Naive B cell (primary cell): ENCODE measurements at places on chromosomes 2 and 18.

DNA sequence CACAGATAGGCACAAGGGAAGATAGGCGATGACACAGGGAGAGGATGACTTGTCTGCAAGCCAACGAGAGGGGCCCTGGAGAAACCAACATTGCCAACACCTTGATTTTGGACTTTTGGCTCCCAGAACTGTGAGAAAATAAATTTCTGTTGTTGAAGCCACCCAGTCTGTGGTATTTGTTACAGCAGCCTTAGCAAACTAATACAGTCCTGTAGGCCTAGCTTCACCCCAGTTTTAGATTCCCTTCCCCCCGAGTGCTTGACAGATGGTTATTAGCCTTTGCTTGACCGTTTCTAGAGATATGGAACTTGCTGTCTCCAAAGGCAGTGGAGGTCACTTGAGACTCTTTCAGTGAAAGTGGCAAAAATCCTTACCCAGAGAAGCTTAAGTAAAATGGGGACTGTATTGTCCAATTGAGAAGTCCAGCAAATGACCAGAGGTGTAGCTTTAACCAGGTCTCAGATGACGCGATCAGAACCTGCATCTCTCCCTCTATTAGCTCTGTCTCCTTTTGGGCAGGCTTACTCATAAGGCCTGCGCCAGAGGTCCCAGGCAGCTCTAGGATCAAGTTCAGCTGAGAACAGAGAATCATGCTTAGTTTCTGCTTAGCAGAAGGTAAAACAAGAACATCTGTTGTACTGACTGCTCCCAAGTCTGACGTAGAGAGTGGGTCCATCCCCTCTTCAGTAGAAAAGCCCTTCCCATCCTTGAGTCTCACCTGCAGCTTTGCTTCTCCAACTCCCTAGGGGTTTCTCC is 50.4 kb downstream of the MFSD6 start:
- no peak for DNase-seq
- H3K27ac ChIP-seq, result no peak overlapping the region
- peaks cover 9% of the 10 kb centered on the region for H3K36me3 ChIP-seq

DNA sequence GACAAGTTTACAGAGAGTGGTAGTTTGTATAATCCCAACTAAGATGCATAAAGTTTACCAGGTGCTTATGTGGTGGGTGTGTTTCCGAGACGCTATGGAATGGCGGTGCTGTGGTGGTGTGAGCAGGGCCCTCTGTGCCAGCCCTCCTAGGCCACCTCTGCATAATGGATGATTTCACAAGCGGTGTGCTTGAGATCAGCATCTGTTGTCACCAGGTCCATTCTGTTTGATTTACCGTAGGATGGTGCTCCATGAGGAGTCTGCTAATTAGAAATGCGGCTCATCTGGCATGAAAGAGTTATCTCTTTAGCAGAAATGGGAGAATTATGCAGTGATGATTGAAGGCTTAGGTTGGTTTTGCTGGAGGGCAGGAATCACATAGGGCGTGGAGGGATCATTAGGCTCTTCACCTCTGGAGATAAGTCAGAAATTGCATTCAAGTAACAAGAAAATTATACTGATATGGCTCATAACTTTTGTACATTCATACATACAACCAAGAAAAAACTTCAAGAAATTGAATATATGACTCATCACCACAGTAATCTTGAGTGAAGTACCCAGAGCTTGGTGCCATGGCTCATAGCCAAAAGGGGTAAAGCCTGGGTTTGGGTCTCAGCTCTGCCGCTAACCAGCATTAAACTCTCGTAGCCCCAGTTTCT is 41.4 kb downstream of the CRIM1 start:
- H3K36me3 ChIP-seq, result peaks cover 5% of the 10 kb centered on the region
- no peak overlapping the region for H3K4me3 ChIP-seq
- DNase-seq, result no peak

- H3K27ac ChIP-seq, result no peak overlapping the region
- H3K4me3 ChIP-seq, result no peak overlapping the region
- H3K4me1 ChIP-seq, result peaks cover 19% of the 10 kb centered on the region
- no peaks in the 10 kb centered on the region for H3K36me3 ChIP-seq
- H3K27me3 ChIP-seq, result peaks cover 25% of the 10 kb centered on the region
- DNase-seq, result no peak
These were observed 6.7 kb downstream of the SCYGR3 start for GRCh38 chr2:227607941-227608340.

- H3K36me3 ChIP-seq, result no peaks in the 10 kb centered on the region
- no peaks in the 10 kb centered on the region for H3K27me3 ChIP-seq
- DNase-seq, result no peak
- H3K27ac ChIP-seq, result no peak overlapping the region
These were observed 23.4 kb upstream of the ASB18 start for GRCh38 chr2:236287656-236288055.

- no peak overlapping the region for H3K4me3 ChIP-seq
- no peaks in the 10 kb centered on the region for H3K36me3 ChIP-seq
- no peaks in the 10 kb centered on the region for H3K4me1 ChIP-seq
- no peak overlapping the region for H3K27ac ChIP-seq
- no peak for DNase-seq
These were observed 89.3 kb downstream of the EHBP1 start for GRCh38 chr2:62794791-62795190.

- H3K4me1 ChIP-seq, result peaks cover 79% of the 10 kb centered on the region
- H3K4me3 ChIP-seq, result peak overlapping the region; percentile 24
- H3K27me3 ChIP-seq, result no peaks in the 10 kb centered on the region
- H3K36me3 ChIP-seq, result no peaks in the 10 kb centered on the region
These were observed 581 bp downstream of the CAPN14 start for GRCh38 chr2:31216734-31217133.

- no peak overlapping the region for H3K4me3 ChIP-seq
- H3K4me1 ChIP-seq, result no peaks in the 10 kb centered on the region
- H3K36me3 ChIP-seq, result no peaks in the 10 kb centered on the region
- peak; percentile 8 for DNase-seq
- no peak overlapping the region for H3K27ac ChIP-seq
These were observed 499.3 kb downstream of the IRS1 start for GRCh38 chr2:226300196-226300886.

GRCh38 chr2:109356324-109357035 is 227.5 kb downstream of the SH3RF3 start:
- H3K4me1 ChIP-seq, result no peaks in the 10 kb centered on the region
- H3K27me3 ChIP-seq, result no peaks in the 10 kb centered on the region
- peaks cover 9% of the 10 kb centered on the region for H3K36me3 ChIP-seq
- no peak overlapping the region for H3K4me3 ChIP-seq

GRCh38 chr2:218960309-218961165 is 1.1 kb downstream of the CDK5R2 start:
- peak overlapping the region; percentile 85 for H3K4me3 ChIP-seq
- peaks cover 50% of the 10 kb centered on the region for H3K27me3 ChIP-seq
- peaks cover 7% of the 10 kb centered on the region for H3K4me1 ChIP-seq
- no peak for DNase-seq

GRCh38 chr2:220198896-220199295 is 571.5 kb downstream of the SLC4A3 start:
- H3K27me3 ChIP-seq, result no peaks in the 10 kb centered on the region
- H3K27ac ChIP-seq, result no peak overlapping the region
- H3K36me3 ChIP-seq, result no peaks in the 10 kb centered on the region
- H3K4me3 ChIP-seq, result no peak overlapping the region

DNA sequence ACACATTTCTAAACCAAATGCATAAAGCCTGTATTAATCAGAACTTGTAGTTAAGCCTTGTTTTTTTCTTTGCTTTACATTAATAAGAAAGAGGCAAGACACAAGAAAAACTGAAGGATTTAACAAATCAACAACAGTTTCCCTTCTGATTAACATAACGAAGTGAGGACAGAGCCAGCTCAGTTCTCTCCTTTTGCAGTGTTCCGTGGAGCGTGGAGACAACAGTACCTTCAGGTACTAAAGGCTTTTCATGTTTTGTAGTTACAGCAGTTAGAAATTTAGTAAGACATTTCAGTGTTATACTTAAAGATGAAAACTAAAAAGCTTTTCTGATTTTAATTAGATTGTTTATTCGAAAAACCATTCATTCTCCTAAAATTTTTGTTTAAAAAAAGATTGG is 115.2 kb downstream of the FMNL2 start:
- no peaks in the 10 kb centered on the region for H3K27me3 ChIP-seq
- no peaks in the 10 kb centered on the region for H3K4me1 ChIP-seq
- no peaks in the 10 kb centered on the region for H3K36me3 ChIP-seq
- H3K27ac ChIP-seq, result no peak overlapping the region

- no peak overlapping the region for H3K4me3 ChIP-seq
- H3K27me3 ChIP-seq, result no peaks in the 10 kb centered on the region
- H3K36me3 ChIP-seq, result peaks cover 8% of the 10 kb centered on the region
- H3K4me1 ChIP-seq, result peaks cover 51% of the 10 kb centered on the region
- no peak for DNase-seq
These were observed 62.7 kb downstream of the LCLAT1 start for GRCh38 chr2:30509716-30510115.

DNA sequence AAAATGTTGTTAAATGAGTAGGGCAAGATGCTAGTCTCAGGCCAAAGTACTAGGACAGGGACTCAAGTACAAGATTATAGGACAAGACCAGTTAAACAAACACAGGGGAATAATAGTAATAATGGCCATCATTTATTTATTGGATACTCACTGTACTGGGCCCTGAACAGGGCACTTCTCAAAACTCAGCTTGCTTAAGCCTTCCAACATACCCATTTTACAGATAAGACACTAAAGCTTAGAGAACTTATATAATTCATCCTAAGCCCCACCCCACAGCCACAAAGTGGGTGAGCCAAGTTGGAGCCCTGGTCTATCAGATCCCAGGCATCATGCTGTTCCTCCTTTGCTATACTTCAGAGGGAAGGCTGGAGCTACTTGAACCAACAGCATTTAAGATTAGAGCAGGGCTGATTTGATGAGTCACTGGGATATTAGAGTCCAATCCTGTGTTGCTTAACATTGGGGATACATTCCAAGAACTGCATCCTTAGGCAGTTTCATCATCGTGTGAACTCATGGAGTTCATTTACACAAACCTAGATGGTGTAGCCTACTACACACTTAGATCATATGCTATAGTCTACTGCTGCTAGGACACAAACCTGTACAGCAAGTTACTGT is 153.6 kb downstream of the MTCL1 start:
- DNase-seq, result no peak
- H3K27me3 ChIP-seq, result peaks cover 10% of the 10 kb centered on the region
- H3K36me3 ChIP-seq, result no peaks in the 10 kb centered on the region

DNA sequence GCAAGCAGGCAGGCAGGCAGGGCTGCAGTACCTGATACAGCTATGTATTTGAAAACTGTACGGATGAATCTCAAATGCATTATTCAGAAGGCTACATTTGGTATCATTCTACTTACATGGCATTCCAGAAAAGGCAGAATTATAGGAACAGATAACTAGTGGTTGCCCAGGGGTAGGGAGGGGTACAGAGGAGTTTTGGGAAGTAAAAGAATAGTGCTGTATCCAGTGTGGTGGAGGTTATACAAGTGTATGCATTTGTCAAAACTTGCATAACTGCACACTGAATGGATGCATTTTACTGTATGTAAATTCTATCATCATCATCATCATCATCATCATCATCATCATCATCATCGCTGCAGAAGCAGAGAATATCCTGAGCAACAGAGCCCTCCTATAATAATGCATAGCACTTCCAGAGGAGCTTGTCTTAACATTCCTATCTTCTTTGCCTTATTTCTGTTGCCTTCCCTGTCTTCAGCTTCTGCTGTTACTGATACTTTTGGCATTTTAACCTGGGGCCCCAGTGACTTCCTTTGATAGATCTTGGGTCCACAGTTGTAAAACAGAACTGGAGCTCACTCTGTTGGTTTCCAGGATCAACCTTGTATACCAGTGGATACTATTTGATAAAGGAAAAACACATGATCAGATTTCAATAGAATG is 155.5 kb upstream of the OTX1 start:
- H3K27me3 ChIP-seq, result no peaks in the 10 kb centered on the region
- H3K27ac ChIP-seq, result no peak overlapping the region
- no peak for DNase-seq
- no peaks in the 10 kb centered on the region for H3K36me3 ChIP-seq
- no peaks in the 10 kb centered on the region for H3K4me1 ChIP-seq

DNA sequence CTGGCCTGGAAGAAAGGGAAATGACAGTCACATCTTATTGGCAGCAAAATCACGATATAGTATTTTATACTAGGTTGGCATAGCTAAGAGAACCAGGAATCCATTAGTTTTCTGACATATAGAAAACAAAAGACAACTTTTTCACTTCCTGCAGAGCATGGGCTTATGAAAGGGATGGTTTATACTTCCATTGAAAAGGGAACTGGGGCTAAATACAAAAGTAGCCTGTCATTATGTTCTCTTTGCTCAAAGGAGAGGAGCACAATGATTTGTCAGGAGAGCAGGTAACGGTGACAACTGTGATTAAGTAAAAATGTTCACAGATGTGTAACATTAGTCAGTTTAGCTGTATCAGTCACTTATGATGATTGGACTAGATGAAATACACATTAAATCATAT is 46.4 kb downstream of the SLC25A12 start:
- DNase-seq, result no peak
- H3K36me3 ChIP-seq, result peaks cover 10% of the 10 kb centered on the region
- H3K4me1 ChIP-seq, result no peaks in the 10 kb centered on the region
- peak overlapping the region; percentile 3 for H3K27ac ChIP-seq

DNA sequence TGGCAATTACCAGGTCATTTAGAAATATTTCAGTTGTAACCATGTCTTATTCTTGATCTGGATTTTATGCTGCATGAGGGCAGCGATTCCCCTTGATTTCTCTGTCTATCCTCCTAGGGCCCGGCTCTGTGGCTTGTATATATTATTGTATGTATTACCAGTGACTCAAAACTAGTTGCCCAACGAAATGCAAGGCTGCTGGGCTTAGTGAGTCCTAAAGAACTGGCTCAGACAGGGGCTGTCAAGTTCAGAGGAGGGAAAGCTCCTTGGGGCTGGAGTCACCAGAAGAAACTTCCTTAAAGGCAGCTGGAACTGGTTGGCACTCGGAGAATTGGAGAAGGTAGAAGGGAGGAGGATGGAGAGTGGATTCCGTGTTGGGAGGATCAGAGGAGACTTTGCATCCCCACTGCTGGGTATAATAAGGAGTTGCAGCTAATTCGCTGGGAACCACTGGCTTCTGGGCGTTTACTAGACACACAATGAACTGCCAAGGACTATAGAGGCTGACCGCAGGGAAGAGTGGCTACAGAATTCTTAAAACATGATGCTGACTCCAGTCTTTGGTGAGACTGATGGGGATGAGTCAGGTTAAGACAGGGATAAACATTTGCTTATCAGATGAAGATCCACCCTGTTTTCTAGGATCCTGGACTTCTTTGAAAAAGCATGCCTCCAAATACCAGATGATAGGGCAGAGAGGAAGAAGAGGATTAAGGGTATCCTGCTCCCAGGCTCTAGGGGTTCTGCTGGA is 104.3 kb downstream of the PRKCE start:
- no peak for DNase-seq
- H3K27me3 ChIP-seq, result no peaks in the 10 kb centered on the region
- H3K36me3 ChIP-seq, result no peaks in the 10 kb centered on the region

DNA sequence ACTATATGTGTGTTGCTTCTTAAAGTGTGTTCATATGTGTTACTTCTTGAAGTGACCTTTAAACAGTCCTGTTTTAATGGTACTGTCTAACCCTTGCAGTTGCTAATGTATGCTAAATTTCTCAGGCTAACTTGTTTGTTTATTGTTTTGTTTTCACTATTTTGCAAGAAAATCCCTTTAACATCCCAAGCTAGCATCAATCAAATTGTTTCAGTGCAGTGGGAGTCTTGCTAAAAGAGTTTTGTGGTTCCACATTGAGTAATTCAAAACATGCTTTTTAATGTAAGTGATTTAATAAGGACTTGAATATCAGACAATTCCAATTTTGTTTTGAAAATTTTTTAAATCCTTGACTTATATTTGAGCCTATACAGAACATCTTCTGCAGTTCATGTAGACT is 3.6 kb downstream of the SH3RF3 start:
- H3K36me3 ChIP-seq, result peaks cover 4% of the 10 kb centered on the region
- no peak overlapping the region for H3K4me3 ChIP-seq
- H3K4me1 ChIP-seq, result peaks cover 45% of the 10 kb centered on the region
- no peak overlapping the region for H3K27ac ChIP-seq
